NCI-H187 (cell line): ENCODE measurements at places on chromosomes 16 and 17.

GRCh38 chr17:40915721-40916256, 21.7 kb downstream of the KRT23 start:
- no peak for DNase-seq

DNA sequence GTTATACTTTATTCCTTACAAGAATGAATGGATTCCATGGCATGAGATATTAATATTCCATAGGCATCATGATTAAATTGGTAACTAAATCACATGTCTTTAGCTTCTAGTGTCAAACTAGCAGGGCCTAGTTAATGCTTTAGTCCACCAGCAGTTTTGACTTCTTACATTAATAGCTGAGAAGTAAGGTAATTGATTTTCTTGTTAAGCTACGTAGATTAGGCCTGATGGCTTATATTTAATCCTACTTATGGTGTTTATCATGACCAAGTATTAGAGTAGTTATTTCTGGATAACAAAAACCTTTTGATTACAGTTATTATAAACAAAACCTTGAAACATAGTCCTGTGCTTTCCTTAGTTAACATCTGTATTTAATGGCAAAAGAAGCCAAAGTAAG, 184.5 kb downstream of the TANC2 start:
- DNase-seq: no peak

DNA sequence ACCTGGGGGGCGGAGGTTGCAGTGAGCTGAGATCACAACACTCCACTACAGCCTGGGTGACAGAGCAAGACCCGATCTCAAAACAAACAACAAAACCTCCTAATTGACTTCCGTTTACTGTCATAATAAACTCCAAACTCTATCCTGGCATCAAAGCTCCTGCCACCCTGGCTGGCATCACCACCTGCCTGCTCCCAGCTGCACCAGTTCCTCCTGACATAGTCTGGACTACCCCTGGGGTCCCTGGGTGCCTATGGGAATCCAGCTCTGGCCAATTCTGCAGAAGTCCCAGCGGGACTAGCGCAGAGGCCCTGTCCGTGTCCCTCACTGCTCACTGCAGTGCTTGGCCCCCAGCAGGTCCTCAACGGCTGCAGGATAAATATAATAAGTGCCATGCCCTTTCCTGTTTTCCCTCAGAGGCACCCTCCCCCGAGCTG, 723 bp downstream of the NTHL1 start:
- no peak for DNase-seq

GRCh38 chr17:65171752-65172151, 34.6 kb downstream of the RGS9 start:
- no peak for DNase-seq

- no peak for DNase-seq
Measured at GRCh38 chr16:25317732-25318316, 60.2 kb upstream of the ZKSCAN2 start.
